Fibroblast of skin of back (primary cell): ENCODE measurements at places on chromosomes 12 and 14.

DNA sequence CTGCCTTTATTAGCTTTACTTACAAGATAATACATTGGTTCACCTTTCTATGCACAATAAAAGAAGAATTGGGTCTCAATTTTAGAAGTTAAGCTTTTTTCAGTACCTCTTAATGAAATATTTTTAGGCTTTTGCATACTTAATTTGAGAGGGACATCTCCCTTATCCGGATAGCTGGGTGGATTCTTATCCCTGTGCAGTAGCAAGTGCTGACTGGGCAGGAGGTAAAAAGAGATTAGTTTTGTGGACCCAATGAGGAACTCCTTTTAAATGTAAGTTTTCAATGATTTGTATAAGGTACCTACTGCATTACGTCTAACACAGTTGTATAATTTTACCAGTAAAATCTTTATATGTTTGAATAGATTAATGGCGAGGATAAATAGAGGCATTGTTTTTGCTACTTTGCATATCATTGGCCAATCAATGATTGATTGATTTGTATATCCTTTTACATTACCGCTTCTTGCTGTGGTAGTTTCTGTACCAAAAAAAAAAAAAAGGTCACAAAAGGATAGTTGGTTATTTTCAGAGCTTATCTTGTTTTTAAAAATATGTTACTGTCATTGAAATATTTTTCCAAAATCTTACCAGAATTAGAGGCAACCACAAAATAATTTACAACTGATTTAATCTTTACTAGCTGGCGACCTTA is 2.2 kb downstream of the CPSF6 start:
- DNase-seq = no peak

DNA sequence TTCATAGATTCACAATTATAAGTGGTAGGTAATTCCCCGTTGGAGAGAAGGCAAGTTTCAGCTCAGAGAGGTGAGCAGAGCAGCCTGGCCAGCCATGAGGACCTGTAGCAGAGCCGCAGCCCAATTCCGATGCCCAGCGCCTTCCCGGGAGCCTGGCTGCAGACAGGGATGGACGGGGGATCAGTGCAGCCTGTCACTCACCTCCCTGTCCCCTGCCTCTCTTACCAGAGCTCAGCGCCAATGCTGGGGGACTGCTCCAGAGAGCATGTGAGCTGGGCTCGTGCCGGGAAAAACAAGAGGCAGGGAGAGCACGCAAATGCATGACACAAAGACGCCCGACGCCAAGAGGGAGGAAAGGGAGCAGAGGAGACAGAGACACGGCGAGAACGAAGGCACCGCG is 231.9 kb downstream of the BCL11B start:
- DNase-seq = no peak

DNA sequence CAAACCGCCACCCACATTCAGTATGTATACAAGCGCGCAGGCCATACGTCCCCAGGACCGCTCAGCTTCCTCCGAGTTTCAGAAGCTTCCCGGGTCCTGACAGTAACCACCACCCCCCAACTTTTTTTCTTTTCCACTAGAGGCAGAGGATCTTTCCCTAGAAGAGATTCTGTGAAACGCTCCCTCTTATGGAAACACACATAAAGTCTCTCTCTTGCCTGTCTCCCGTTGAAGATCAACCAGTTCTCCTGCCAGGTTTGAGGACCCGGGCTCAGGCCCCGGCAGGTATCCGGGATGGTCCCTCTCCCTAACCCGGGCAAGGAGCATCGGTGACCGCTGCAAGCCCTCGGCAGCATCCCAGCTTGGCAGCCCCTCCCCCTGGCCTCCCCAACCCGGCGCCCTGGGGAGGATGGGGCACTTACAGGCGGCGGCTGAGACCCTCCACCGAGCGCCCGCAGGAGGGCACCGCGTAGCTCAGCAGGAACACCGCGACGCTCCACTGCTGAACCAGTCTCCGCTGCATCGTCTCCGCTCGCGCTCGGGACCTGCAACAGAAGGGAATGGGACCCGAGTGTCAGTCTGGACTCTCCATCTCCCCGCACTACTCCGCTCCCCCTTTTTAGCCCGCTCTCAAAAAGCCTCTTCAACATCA is 3.4 kb downstream of the PTHLH start:
- DNase-seq = no peak

DNA sequence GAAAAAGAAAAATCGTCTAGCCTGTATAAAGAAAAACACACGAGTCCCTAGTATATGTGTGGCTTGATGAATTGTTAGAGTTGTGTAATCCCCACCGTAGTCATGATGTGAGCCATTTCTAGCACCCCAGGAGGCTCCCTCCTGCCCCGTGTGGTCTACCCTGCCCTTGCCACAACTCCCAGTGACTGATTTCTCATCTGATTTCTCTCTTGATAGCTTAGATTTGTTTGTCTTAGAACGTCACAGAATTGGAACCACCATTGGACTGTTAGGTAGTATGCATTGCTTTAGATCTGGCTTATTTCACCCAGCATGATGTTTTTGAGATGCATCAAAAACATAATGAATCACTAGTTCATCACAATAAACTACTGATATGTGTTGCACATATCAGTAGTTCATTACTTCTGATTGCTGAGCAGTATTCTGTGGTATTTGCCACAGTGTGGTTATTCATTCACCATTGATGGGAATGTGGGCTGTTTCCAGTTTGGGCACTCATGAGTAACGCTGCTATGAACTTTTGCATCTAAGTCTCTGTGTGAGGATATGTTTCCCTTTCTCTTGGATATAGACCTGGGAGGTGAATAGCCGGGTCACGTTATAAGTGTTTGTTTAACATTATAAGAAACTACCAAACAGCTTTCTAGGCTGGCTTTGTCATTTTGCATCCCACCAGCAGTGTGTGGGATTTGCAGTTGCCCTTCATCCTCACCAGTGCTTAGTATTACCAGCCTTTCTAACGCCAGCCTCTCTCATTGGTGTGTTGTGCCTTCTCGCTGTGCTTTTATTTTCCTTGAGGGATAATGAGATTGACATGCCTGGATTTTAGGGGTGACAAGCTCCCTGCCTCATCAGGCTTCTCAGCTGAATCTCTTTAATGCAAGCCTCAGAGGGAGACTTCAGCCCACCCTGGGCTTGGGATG is 31.9 kb upstream of the NCOR2 start:
- peak; percentile 45 for DNase-seq

DNA sequence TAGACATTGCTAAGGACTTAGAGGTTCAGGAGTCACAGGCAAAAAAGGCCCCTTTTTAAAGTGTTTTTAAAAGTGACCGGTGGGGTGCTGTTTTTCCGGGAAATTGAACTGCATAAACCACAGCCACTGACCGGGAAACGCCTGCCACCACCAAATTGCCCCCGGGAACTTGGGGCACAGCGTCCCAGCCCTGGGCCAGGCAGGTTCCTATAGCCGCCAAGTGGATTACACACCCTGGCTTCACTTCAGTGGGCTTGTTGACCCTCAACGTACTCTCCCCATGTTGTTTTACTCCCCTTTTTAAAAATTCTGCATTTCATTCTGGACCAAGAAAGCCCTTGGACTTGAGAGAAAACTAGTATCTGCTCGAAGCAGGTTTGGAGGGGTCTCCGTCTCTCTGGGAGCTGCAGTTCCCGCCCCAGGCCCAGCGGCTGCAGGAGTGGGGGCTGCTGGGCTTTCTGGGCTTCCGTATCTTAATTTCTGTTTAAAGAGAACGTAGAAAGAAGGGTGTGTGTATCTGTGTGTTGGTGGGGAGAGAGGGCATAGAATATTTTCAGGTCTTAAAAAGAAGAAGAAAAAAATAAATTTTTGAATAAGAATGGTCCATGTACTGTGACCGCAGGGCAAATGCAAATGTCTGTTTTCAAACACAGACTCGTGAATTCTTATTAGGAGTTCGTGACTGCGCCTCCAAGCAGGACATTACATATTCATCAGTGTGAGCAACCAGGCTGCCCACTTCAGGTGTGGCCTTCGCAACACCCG is 82.9 kb downstream of the PAPOLA start:
- DNase-seq = no peak

GRCh38 chr12:17108877-17109541 is 503.0 kb upstream of the LMO3 start:
- no peak for DNase-seq

DNA sequence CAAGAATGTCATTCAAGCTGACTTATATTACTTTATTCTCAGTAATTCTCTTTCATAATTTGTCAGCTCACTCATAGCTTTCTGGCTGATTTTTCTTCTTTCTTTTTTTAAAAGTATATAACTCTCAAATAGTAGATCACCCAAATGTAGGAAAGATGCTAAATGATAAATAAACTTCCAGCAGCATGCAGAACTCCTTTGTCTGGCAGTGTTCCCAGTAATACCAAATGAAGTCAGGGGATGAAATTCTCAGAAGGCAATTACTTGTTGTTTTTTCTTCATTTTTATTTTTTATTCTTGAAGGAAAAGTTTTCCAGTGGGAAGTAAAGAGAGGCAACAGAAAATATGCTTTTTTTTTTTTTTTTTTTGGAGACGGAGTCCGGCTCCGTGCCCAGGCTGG is 133.3 kb upstream of the SLCO1C1 start:
- DNase-seq = peak; percentile 53

DNA sequence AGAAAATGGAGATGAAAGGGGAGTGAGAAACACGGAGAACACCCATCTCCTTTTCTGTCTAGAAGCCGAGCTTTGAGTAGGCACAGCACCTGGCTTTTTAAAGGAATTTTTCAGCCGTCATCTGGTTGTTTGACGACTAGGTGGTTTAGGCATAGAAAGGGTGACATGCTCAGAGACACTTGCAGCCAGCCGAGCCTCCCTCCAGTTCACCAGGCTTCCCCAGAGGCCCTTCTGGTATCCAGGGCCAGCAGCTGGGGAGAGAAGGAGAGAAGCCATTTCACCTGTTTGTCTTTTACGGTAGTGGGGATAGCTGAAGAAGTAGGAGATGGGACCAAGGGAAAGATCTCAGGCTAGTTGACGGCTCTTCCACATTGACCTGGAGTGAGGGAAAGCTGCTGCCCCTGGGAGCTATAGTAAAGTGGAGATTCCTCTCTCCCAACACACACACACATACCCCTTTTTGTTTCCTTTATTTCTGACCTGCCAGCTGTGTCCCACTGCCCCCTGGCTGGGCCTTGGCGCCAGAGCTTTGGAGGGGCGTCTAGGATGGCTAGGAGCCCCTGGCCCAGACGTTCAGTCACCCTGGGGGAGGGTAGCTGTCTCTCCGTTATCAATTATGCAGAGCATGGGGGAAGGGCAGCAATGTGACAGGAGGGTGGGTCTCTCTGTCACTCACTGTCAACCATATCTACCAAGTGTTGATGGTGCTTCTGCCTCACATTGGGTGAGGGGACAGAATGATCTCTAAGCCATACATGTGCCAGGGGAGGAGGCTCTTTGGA is 5.5 kb downstream of the MAP3K12 start:
- no peak for DNase-seq

- DNase-seq = peak; percentile 79
Measured at GRCh38 chr14:105465209-105466031, 9.2 kb upstream of the CRIP2 start.

- peak; percentile 74 for DNase-seq
Measured at GRCh38 chr12:110917467-110917866, 2.9 kb downstream of the MYL2 start.

DNA sequence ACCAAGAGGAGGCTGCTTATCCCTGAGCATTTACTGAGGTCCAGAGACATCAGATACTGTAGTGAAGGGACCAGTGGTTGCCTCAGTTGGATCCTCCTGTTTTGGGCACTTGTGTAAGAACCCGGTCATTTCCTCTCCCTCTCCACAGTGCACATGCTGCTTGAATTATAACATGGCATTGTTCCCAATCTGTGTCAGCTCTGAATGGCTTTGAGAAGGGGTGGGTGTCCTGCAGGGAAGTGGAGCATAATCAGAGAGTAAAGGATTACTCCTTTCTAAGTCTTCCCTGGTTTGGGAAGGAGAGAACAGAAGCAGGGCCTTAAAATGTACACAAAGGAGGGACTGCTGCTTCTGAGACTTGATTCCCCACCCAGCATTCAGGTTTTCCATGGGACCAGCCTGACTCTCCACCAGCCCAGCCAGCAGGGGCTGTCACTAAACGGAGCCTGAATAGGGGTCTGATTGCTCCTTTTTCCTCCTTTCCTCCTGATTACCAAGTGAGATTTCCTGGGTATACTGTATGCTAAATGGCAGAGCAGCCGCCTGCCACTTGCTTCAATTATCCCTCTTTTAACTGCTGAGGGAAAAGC is 78.4 kb downstream of the NRXN3 start:
- no peak for DNase-seq

GRCh38 chr12:46661110-46661845 is 164.5 kb downstream of the SLC38A4 start:
- peak; percentile 92 for DNase-seq
